Stimulated activated CD4-positive, alpha-beta T cell treated with anti-CD3 and anti-CD28 coated beads, Interleukin-1b, Interleukin-23, amount 100 ng/mL, for 48 hours (primary cell): ENCODE measurements at places on chromosomes 11 and 22.
A peak's percentile ranks its signal among the peaks of the same experiment; 100 is the strongest.

- DNase-seq, result no peak
Measured at GRCh38 chr11:12755510-12756453, 81.6 kb downstream of the TEAD1 start.

GRCh38 chr11:44729713-44730112 lies 3.0 kb downstream of the TSPAN18 start:
- no peak for DNase-seq

- no peak for DNase-seq
Measured at GRCh38 chr22:24601217-24602104, 1.5 kb upstream of the GGT1 start.

GRCh38 chr22:24827296-24827695 lies 21.3 kb downstream of the SGSM1 start:
- DNase-seq, result no peak

- no peak for DNase-seq
Measured at GRCh38 chr11:11074686-11075335, 217.0 kb upstream of the ZBED5 start.

DNA sequence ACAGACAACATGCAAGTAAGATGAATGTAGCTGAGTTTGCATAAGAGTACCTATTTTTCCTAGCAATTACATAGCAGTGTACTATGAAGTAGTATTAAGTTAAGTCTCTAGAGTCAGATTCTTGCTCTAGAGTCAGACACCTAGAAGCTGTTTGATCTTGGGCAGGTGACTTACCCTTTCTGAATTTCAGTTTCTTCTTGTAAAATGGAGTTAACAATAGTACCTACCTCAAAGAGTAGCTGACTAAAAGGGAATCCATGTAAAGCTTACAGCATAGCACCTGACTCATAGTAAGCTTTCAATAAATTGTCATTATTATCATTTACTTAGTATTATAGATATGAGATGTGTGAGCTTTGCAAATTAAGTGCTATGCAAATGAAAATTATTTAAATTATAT lies 47.8 kb upstream of the PTPRJ start:
- DNase-seq, result no peak

- DNase-seq, result no peak
Measured at GRCh38 chr11:64294774-64295173, 3.7 kb downstream of the KCNK4 start.

DNA sequence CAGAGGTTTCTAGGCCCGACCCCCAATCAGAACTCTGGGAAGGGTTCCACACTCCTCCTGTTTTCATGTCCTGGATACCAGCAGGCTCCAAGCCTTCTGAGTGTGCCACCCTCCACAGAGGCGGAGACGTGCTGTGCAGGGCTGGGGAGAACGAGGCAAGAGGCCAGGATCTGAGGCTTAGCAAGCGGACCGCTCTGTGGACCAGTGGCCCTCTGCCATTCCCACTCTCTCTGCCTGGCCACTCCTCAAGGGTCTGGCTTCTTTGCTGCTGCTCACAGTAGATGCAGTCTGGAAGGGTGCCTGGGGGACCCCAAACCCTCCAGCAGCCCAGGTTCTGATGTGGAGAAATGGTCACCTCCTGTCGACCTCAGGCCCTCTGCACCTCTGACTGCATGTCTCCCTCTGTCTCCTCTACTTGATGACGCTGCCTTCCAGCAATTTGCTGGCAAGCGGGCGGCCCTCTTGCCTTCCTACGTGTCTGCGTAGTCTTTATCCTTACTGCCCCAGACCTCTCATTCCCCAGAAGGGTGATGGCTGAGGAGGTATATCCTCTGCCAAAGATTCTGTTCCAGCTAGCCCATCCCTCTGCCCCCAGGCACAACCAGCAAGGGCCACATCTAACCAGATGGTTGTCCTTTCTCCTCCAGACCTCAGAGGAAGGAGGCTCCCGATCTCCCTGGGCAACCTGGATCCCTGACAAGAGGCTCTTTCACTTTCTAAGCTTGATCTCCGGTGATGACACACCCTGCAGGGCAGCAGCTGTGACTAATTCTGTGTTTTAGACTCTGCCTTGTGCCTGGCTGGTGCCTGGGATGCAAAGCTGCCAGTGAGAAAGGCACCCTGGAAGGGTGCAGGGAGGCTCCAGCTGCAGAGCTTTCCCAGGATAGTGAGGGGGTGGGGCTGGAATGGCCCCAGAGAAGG lies 87.3 kb downstream of the NAT10 start:
- DNase-seq, result peak; percentile 53

GRCh38 chr11:107197932-107198331 lies 179.7 kb upstream of the GUCY1A2 start:
- DNase-seq, result no peak

- DNase-seq, result no peak
Measured at GRCh38 chr11:69203901-69204245, 48.1 kb downstream of the SMIM38 start.

GRCh38 chr11:86675017-86675416 lies 2.6 kb upstream of the ME3 start:
- DNase-seq, result no peak

GRCh38 chr11:11075515-11076171 lies 217.8 kb upstream of the ZBED5 start:
- DNase-seq, result no peak

- no peak for DNase-seq
Measured at GRCh38 chr22:28142361-28142961, 223.4 kb upstream of the PITPNB start.

GRCh38 chr11:709109-709997 lies 3.3 kb downstream of the EPS8L2 start:
- no peak for DNase-seq

- DNase-seq, result peak; percentile 58
Measured at GRCh38 chr22:26330971-26331625, 98.0 kb upstream of the ASPHD2 start.

GRCh38 chr11:115605871-115606497 lies 101.8 kb upstream of the CADM1 start:
- no peak for DNase-seq

DNA sequence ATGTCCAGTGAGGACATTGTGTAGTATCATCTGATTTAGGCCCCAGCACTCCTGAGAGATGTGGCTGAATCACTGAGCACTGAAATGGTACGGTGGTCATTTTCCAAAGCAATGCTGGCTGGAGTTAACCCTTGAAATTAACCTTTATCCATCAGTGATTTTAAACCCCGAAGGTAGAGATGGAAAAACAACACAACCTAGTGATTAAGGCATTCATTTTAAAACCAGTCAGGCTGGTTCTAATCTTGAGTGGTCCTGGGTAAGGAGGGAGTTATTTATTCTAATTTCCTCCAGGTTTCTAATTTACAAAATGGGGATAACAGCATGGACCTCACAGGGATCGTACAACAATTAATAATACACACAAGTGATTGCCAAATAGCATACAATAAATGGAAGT lies 6.6 kb upstream of the CSNK2A3 start:
- no peak for DNase-seq

- no peak for DNase-seq
Measured at GRCh38 chr22:44893731-44894080, 116.1 kb downstream of the PHF21B start.

GRCh38 chr11:69004411-69005182 lies 8.4 kb downstream of the MRGPRF start:
- DNase-seq, result no peak

GRCh38 chr11:35619116-35619854 lies 1.0 kb downstream of the FJX1 start:
- DNase-seq, result peak; percentile 34

GRCh38 chr22:29344137-29344536 lies 28.6 kb upstream of the RASL10A start:
- no peak for DNase-seq

DNA sequence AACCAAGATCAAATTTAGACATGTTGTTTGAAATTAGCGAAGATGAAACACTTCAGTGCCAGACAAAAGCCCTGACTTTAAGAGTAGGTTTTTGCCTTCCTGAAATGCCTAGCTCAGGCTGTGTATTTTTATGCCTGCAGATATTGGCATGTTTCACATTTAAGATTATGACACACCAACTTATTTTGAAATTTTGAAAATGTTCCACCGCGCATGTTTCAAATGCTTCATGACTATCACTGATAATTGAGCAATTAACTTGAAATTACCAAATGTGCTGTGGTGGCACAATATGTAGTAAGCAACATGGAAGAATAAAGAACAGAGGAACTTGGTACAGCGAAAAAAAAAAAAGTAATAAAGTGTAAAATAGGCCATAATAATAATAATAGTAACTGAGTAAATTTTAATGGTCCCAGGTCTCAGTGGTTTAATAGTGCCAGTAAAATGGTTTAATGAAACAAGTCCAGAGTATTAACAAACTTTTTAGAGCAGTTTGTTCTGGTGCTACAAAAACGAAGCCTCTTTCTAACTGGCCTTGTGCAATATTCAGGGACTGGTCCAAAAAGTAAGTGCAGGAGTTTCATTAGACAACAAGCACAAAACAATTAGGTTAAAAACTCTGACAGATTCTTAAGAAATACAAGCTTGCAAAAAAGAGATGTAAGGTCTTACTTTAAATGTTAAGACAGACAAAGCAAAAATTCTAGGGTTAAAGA lies 112.5 kb upstream of the SOX6 start:
- no peak for DNase-seq

DNA sequence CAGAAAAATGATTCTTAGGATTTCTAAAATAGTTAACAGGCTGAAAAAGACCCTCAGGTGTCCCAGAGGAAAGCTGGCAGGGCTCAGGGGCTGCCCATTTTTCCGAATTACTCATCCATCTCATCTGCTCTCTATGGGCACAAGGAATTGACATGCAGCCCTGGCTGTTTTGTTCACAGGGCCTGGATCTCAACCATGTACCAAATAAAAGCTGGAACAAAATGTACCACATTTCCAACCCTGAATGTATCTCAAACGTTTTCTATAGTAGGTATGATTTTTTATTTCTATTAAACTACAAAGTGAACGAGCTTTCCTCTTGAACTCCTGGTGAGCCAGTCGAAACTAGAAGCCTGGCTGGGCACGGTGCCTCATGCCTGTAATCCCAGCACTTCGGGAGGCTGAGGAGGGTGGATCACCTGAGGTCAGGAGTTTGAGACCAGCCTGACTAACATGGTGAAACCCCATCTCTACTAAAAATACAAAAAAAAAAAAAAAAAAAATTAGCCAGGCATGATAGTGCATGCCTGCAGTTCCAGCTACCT lies 43.8 kb upstream of the RASD2 start:
- DNase-seq, result no peak

- DNase-seq, result no peak
Measured at GRCh38 chr11:110855191-110855590, 143.0 kb upstream of the ARHGAP20 start.

DNA sequence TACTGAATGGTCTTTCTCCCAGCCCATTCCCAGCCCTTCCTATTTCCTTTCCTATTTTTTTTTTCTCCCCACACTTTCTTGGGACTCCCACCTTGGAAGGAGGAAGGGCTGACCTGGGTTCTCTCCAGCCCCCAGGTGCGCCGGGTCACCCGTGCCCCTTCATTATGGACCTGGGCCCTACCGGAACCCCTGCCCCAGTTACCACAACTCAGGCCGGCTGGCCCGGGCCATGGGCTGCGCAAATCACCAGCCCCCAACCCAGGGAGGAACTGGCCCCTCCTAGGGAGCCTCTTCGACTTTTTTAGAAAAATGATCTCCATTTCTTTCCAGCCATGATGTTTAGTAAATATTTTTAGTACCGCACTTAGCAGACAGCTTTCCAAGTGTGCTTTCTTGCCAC lies 62.2 kb downstream of the MORC2 start:
- DNase-seq, result no peak

DNA sequence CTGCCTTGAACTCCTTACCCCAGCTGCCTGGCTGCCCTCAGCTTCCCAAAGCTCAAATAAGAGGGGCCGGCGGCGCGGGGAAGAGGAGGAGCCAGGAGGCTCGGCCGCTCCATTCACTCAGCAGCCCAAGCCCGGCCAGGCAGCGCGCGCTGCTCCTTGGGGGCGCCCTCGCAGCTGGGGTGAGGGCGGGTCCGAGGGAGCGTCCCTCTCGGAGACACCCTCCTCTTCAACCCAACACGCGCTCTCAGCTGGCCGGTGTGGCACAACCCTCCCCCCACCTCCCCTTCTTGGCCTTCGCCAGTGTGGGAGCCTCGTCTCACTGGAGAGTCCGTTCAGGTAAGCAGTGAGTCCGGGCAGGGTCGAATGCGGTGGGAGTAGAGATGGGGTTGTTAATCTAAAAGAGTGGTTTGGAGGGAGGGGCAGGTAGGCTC lies at the start of gene WT1:
WT1 (minus strand) TSS at position 29 of the 431 bp plus-strand sequence.
- no peak for DNase-seq

DNA sequence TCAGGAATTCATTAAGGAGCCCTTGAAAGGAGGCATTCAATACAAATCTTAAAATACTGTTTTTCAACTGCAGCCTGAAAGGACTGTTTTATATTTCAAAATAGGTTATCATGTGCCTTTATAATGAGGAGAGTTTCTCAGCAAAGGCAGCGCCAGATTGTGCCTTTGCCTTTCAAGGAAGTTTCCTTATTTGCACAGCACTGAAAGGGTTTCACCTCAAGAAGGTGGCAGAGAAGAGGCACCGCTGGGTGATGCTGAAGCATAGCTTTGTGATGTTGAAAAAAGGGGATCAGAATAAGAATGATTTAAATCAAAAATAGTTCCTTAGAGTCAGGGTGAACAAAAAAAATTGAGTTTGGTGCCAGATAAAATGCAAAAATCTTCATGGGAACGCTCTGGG lies 601.0 kb upstream of the KIRREL3 start:
- no peak for DNase-seq

DNA sequence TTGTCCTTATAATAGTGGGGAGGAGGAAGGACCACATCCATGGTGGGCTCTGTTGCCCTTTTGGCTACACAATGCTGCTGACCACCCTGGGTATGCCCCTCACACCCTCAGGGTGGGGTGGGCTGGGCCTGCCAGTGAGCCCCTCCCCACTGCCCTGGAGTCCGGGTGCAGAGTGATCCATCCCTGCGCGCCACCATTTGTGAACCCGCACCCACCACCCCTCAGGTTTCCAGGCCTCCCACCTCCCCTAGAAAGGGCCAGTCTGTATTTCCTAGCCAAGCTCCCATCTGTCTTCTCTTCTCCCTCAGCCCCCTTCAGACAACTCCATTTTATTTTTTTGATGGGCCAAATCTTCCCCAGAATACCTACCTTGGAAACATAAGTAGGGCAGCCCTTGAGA lies 25.0 kb downstream of the MS4A10 start:
- no peak for DNase-seq

GRCh38 chr11:115660030-115660805 lies 156.0 kb upstream of the CADM1 start:
- DNase-seq, result no peak

- peak; percentile 92 for DNase-seq
Measured at GRCh38 chr11:121464352-121464946, 11.7 kb upstream of the SORL1-AS1 start.
